ENCODE measurements at places on chromosomes 5 and 9.

DNA sequence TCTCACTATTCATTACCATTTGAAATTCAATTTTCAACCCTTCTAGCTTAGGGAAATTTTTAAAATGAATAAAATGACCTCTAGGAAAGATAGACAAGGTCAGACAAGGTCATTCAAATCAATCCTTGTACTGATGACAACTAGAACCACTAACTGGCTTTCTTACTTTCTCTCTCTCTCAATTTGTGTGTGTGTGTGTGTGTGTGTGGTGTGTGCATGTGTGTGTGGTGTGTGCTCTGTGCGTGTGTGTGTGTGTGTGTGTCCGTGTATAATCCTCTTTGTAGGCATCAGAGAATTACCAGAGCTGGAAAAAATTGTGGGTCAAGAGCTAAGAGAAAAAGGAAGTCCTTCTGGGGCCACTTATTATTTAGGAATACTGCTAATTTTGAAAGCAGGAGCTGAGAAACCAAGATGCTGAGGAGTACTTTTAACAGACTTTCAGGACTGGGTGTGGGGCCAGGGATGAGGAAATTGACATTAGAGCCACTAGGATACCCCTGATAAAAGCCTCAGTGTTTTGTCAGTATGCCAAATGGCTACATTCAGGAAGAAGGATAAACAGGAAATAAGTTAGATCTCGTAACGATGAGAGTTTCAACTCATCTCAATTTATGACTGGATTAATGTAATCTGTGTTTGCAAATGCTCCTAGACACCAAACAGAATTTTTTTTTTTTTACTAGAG, 723.3 kb downstream of the CETN3 start:
- no peak for DNase-seq

GRCh38 chr9:80691229-80691628, 998.1 kb downstream of the TLE1 start:
- DNase-seq = no peak

DNA sequence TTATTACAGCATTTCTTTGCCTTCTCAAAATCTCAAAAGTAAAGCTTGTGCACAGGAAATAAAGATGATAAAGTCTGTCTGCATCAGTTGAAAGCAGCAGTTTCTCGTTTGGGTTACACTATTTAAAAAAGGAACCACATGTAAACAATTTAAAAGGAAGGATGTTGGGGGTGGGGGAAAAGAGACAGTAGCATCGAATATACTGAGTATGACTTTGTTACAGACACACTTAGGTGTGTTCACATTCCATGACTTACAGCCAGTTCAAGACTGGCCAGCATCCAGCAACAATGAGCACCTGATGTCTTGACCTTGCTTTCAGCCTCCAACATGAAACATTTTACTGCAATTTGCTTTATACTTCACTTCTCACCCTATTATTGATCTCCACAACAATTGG, 8.7 kb downstream of the GAPT start:
- no peak for DNase-seq

DNA sequence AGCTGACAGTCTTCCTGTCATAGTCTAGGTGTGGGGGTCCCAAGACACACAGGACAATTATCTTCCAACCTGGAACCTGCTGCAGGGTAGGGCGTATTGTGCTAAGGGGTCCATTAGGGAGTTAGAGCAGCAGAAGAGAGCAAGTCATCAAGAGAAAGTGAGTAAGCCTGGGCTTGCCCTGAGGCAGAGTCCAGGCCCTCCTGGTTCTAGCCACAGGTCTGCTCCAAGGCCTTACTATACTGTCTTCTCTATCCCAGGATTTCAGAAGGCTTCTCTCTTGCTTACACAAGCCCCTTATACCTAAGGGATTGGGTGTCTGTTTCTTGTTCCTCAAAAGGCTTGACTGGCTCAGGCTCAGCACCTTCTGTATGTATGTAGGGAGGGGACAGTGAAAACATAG, 7.7 kb downstream of the P4HA2 start:
- DNase-seq = no peak

DNA sequence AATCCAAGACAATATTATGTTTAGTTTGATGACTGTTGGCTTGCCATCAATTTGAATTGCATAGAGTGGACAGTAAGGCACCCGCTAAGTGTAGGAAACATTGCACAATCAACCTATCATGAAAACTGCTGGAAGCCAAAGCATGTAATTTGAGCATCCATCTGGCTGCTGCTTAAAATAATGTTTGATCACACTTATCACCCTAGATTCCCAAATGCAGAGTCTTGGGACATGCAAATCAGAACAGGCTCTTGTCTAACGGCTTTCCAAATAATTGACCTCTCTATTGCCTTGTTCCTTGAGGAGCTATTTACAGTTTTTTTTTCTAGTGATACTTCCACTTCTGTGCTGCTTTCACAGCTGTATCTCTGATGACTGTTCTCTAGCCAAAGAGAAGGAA, 342.1 kb downstream of the PRR16 start:
- no peak for DNase-seq

DNA sequence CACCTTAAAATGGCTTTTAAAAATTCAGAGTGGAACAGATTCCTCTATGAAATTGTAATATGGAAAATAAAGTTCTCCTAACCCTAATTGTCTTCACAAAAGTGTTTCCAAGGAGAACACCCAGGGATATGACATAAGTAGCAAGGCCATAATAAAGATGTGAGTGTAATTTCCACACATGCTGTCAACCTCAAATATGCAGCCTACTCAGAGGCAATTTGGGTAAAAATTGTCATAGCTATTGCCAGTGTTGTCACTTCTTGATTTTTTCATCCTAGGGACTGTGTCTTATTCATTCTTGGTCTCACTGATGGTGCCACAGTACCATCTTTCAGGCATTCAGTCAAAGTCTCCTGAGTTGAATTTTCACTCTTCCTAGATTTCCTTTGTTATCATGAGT, 100.3 kb downstream of the PPP2R2B start:
- DNase-seq = no peak
